ENCODE measurements at places on chromosomes 3 and 15.

DNA sequence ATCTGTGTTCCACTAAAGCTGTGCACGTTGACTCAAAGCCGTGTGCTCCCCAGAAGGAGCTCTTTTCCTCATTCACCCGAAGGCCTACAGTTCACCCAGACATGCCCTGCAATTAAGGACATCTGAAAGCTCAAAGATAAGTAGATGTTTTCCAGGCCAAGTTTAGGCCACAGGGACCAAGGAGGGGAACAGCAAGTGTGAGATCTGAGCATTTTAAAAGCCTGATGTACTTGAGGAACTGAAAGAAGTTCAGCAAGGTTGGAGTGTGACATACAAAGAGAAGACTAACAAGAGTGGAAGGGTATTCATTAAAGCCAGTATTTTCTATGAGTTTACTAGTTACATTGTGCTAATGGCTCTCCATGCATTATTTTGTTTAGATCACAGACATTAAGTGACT, 68.0 kb downstream of the CASR start:
- no peak for DNase-seq

DNA sequence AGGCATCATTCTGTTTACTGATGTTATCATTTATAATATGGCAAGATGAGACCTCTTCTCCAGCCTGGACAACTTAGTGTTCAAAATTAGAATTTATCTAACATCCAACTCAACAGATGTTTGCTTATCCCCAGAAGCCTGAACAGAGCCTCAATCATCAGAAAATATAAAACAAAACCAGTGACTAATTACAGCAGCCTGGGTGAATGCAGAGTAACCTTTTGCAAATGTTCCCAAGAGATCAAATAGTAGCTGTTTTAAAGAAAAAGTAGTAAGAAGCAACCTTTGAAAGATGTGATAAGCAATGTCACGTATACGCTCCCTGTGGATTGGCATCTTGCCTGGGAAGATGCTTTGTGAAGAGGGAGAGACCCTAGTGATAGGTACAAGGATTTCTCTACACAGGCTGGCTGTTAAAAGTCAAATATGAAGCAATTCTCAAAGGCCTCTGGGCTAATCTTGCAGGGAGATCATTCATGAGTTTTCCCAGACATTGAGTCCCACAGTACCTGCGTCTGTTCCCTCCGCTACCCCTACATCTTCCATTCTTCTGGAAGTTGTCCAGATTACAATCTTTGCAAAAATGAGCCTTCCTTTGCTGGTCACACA, 39.3 kb upstream of the PRICKLE2 start:
- DNase-seq, result no peak

GRCh38 chr3:119810018-119810435, 28.1 kb downstream of the NR1I2 start:
- no peak for DNase-seq

DNA sequence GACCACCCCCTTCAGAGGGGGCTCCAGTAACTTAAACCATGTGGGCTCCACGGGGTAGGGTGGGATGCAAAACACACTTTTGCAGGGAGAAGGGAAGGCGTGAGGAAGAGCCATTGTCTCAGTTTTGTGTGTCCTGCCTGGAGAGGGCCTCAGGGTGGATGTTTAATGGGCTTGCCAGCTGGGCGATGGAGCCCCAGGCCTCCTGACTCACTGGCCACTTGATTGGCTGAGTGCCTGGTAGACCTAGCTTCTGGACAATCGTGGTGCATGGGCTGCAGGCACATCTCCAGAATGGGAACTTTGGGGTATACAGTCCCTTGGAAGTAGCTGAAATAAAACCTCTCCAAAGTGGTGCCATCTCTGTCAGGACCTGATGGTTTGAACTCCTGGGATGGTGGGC, 118.3 kb upstream of the MRPS22 start:
- DNase-seq, result peak; percentile 57

DNA sequence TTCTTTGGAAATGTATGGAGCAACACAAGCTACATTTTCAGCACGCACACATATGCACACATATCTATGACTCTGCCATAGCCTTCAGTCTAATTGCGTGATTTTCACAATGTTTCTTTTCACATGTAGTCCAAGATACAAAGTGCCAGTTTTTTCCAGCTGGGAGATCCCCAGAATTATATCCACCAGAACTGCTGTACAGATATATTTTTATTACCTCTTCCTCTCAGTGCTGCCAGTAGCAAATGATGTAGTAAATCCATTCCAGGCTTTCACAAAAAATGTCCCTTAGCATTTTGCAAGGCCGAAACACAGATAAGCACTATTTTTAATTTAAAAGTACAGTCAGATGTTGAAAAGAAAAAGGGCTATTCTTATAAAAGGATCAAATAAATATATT, 719.8 kb upstream of the SEMA6D start:
- no peak for DNase-seq

- peak; percentile 41 for DNase-seq
Observed at GRCh38 chr15:68765602-68766368, 54.9 kb downstream of the ANP32A start.

DNA sequence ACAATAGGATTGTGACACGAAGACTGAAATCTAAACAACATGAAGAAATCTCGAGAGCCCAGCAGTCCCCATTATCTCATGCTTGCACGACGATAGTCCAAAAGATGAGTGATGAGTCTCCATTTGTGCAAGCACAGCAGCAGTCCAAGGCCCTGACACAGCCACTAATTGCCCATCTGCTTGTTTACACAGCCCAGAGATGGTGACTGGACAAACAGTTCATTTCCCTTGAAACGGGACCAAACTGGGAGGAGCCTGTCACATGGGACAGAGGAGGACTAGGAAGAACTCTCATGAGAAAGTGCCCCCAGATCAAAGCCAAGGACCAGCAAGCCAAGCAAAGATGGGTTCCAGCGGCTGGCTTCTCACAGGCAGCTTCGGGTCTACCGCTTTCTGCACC, 121.0 kb downstream of the GREM1 start:
- DNase-seq, result peak; percentile 72

GRCh38 chr3:32113566-32113965, 7.1 kb downstream of the GPD1L start:
- DNase-seq, result no peak

DNA sequence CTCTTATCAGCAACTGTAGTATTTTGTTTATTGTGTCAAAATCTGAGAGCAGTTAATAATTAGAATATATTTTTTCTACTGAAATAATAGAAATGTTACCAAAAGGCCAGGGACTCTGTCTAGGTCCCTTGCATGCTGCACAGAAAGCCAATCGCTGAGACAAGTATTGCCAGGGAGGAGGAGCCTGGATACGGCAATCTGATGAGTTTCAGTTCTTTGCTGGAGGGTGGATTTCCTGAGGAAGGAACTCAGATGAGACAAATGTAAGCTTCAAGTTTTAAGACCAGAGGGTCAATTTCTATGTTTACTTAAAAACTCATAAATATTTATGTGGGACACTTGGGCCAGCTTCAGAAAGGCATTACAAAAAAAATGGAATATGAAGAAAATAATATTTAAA, 252.2 kb downstream of the GABRG3 start:
- DNase-seq, result no peak

GRCh38 chr3:71153713-71154112, 429.8 kb downstream of the FOXP1 start:
- DNase-seq, result no peak

- peak; percentile 96 for DNase-seq
Observed at GRCh38 chr3:170357176-170358041, at the start of gene SKIL. Gene SKIL (plus strand): TSS chr3:170357715. CDS start chr3:170360332, 2,617 bp downstream.

DNA sequence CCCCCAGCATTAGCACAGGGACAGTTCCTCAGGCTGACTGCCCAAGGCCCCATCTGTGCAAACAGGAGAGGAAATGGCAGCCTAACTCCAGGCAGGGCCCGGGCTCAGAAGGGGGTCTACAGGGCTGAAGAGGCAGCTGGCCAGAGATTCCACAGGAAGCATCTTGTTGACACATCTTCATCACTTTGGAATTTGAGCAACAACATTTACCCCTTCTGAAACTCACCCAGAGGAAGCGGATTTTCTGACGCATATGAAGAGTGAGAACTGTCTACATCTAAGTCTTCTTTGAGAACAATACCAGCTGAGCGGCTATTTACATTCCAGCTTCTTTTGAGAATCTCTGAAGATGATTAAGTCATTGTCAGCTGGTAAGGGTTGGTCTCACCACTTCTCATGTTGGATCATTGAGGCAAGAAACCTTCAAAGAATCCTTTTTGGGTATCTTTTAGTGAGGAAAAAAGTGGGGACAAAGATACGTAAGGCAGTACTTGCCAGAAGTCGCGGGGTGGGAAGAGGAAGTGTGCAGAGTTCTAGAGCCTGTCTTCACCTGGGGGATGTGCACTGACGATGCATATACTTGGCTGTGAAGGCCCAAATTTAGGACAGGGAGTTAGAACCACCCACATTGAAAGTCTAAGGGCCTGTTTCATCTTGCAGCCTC, 25.4 kb upstream of the SRP14 start:
- peak; percentile 64 for DNase-seq

GRCh38 chr15:87681104-87681503, 575.4 kb downstream of the NTRK3 start:
- no peak for DNase-seq

- DNase-seq, result peak; percentile 54
Observed at GRCh38 chr3:119529883-119530282, 29.5 kb downstream of the CD80 start.

DNA sequence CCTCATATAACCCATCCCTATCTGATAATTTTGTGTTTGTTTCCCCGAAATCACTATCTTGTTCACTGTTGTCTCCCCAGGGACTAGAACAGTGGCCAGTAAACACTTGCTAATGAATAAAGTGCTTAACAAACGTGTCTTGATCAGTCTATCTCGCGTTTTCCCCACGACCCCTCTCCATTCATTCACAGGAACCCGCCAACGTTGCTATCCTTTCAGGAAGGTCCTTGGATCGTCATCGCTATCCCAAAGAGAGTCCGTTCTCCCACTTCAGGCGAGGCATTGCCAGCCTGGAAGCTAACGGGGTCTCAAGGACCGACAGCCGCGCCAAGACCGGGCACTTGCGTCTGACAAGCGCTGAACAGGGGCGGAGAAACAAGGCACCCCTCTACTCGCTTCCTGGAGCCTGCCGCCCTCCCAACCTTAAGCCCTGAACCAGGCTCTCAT, 344 bp downstream of the LINS1 start:
- DNase-seq, result no peak

DNA sequence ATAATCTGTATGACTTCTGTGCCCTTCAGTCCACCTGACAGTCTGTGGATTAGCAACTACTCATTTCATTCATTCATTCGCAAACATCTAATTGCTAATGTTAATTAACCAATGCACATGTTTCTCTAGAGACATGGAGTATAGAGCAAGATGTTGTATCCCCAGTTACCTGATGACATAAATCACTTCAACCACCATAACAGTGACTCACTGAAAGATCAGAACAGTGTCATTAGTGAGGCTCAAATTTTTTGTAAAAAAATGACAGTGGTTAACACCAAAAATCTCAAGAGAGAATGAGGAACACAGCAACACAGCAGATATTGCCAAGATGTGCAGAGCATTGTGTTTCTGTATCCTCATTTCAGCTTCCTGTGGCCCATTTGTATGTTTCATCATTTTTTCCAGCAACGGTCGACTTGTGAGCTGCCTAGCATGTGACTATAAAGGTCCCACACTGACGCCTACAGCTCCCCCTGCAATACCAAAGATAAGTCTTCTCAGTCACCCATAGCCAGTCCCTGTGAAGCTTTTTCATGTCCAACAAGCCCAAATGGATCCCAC, 3.7 kb upstream of the PLD1 start:
- no peak for DNase-seq

DNA sequence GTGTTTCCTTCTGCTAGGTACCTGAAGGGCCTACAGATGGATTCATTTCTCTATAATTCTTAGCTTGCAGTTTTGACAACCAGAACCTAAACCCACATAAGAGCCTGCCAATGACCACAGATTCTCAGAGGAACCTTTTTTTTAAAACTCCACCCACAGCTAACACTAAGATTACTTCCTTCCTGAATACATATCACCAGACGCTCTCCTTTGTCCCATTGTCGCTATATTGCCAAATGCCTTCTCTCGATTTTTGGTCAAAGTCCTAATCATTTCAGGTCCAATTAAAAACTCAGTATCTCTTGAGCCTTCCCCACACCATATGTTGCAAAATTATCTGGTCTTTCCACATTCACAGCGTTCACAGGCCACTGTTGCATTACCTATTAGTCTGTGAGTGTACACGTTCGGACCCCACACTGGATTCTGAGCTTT, 12.4 kb downstream of the ZNF710 start:
- no peak for DNase-seq

DNA sequence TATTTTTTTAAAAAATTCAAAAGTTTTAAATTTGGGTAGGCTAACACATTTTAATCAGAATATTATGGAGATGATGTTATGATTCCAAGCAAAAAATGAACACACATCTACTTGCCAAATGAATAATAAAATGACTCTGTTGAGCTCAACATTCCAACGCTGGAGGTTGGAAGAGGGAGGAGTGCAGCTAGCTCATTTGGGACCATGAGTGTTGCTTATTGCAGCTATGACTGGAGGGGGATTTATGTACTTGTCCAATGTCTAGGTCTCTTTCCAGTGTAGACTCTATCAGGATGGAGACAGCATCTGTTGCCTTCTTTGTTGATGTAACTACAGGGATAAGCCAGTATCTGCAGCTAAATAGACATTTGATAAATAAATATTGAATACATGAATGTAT, 310.6 kb downstream of the CACNA2D3 start:
- DNase-seq, result no peak

- peak; percentile 35 for DNase-seq
Observed at GRCh38 chr3:177770383-177771230, 573.3 kb upstream of the TBL1XR1 start.

- DNase-seq, result no peak
Observed at GRCh38 chr3:119420196-119420595, 43.2 kb downstream of the TMEM39A start.

GRCh38 chr3:8301977-8302735, 199.5 kb upstream of the LMCD1 start:
- peak; percentile 61 for DNase-seq

- peak; percentile 88 for DNase-seq
Observed at GRCh38 chr15:64847876-64848716, 6.4 kb downstream of the PLEKHO2 start.

DNA sequence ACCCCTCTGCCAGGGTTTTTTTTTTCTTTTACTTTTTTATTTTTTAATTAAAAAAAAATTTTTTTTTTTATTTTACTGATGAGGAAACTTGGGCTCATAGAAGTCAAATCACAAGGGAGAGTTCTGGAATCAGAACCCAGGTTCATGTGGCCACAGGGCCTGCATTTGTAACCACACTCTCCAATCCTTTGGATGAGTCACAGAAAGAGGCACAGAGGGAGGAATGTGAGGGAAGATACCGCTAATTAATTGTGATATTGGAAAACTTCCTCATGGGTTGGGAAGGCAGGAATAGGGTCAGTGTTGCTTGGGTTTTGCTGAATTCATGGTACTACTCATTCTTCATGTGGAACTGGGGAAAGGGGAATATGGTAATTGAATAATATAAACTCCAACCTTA, 132.9 kb upstream of the SLC6A11 start:
- DNase-seq, result peak; percentile 10

GRCh38 chr3:74001436-74001835, 376.7 kb upstream of the PDZRN3 start:
- no peak for DNase-seq
